Renal cortical epithelial cell (primary cell): ENCODE measurements at places on chromosomes 7 and 10.

DNA sequence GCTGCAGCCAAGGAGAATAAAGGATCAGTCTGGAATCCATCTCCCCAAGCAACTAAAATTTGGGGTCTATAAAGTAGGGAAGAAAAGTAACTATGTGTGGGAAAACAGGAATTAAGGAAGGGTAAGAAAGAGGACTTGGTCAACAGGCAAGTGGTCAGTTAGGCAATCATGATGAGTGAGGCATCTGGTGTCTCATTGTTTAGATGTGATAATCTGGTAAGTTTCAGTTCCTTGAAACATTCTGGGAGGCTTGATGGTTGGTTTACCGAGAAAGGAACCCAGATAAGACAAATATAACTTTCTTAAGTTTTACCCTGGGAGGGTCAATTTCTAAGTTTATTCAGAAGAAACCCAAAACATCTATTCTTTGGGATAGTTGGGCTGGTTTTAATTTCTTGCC is 22.3 kb downstream of the HYAL4 start:
- no peak for DNase-seq

- DNase-seq, result no peak
Observed at GRCh38 chr7:1323178-1324027, 90.7 kb downstream of the UNCX start.

GRCh38 chr10:79129361-79129997 is 60.7 kb downstream of the ZMIZ1 start:
- no peak for DNase-seq

GRCh38 chr10:126734967-126735366 is 64.5 kb upstream of the C10orf90 start:
- DNase-seq, result no peak

DNA sequence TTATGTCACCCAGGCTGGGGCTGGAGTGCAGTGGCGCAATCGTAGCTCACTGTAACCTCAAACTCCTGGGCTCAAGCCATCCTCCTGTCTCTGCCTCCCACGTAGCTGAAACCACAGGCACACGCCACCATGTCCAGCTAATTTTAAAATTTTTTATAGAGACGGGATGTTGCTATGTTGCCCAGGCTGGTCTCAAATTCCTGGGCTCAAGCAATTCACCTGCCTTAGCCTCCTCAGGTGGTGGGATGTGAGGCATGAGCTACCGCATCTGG is 123.2 kb upstream of the PARD3 start:
- no peak for DNase-seq

- no peak for DNase-seq
Observed at GRCh38 chr7:17447728-17448478, 149.5 kb downstream of the AHR start.

DNA sequence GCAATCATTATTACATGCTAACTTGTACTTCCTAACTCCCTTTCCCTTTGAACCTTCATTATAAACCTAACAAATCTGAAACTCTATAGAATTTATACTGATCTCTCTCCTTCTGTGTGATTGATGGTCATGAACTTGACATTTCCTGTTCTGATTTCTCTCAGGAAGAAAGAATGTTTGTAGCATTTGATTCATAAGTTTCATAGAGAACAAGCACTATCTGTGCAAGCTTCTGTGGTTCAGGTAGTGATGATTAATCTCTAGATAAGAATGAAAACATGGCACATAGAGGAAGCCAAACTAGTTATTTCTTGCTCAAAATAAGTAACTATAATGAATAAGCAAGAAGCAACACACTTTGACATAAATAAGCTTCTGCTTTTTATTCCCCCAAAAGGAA is 34.2 kb downstream of the TFPI2 start:
- peak; percentile 13 for DNase-seq

- DNase-seq, result no peak
Observed at GRCh38 chr10:48542471-48543181, 62.2 kb downstream of the ARHGAP22 start.

DNA sequence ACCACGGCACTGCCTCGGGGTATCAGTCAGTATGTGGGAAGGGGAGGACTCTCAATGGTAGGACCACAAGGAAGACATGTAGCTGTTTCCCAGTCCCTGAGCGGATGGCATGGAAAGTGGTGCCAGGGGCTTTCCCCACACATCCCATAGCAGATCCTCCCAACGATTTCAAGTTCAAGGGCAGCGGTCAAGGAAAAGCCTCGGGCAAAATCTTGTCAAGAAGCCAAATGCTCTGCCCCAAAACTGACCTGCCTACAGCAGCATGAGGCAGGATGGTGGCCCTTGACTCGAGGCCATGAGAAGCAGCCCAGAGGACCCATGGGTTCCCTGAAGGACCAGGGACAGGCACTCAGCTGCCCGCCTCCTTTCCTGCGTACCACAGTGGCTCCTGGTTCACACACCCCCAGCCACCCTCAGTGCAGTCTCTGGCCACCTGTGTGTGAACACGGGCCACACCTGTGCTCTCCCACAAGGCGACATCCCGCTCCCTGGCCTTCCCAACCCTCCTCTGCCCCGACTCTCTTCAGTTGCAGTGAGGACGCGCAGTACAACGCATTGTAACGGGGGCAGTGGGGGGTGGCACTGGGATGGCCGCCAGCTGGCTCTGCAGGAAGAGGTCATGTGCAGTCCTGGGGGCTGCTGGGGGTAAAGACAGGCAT is 43.6 kb downstream of the CTBP2 start:
- DNase-seq, result no peak

- no peak for DNase-seq
Observed at GRCh38 chr7:36287371-36288241, 102.1 kb upstream of the ANLN start.

DNA sequence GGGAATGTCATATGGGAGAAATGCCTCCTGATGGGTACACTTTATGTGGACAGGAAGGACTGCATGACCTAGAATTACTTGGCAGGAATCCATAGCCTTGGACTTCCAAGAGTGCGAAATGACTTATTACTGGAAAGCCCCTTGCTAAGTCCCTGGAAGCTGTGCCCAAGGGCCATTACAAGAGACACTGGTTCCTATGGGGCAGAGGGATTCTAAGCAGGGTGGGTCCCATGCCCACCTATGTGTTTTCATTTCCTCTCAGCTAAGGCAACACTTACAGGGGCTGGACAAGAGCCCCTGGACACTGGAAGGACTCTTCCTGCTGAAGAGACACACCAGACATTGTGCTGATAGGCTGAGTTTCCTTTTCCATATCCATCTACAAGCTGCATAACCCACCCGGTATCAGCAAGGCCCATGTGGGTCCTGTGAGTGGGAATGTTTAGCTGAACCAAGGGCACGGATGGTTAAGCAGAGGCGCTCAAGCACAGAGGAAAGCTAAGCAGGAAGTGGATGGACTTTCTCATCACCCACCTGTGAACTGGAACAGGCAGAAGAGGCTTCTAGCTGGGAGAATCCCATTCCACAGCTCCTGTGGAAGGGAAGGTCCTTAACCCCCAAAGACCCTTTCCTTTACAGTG is 56.2 kb downstream of the XPNPEP1 start:
- DNase-seq, result peak; percentile 59

- DNase-seq, result peak; percentile 43
Observed at GRCh38 chr10:29795850-29796249, 161.1 kb upstream of the SVIL start.

DNA sequence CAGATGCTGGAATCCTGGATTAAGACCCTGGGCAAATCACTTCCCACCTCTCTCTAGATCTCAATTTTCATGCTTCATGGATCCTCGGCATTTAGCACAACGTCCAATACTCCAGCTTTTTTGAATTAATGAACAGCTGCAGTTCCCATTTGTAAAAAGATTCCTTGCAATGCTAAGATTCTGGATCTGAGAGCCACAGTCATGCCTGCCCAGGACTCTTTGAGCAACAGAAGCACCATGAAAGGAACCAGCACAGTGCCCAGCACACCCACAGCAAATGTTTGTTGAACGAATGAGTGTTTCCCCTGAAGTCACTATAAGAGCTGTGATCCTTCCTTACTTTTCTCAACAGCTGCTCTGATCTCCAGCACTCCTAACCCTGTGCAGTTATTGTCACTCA is 20.8 kb upstream of the DDIT4 start:
- no peak for DNase-seq

DNA sequence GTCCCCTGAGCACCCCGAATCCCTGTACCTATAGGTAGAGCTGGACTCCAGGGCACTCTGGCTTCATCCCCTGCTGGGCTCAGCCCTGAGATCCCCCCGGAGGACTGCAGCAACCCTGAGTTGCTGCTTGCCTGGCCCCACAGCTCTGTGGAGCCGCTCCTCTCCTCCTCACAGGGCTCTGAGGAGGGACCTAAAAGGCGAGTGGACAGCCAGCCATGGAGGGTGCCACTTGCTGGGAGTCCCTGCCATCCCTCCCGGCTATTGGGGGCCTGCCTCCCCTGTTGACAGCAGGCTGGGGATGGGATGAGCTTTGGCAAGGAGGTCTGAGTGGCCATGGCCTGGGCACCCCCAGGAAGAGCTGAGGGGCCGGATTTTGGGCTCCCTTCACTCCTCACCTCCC is 28.0 kb upstream of the RASGEF1A start:
- DNase-seq, result no peak
